ENCODE measurements at places on chromosomes 7 and 10.
A peak's percentile ranks its signal among the peaks of the same experiment; 100 is the strongest.

- DNase-seq: no peak
Observed at GRCh38 chr10:88092973-88093372, 229.5 kb downstream of the PTEN start.

DNA sequence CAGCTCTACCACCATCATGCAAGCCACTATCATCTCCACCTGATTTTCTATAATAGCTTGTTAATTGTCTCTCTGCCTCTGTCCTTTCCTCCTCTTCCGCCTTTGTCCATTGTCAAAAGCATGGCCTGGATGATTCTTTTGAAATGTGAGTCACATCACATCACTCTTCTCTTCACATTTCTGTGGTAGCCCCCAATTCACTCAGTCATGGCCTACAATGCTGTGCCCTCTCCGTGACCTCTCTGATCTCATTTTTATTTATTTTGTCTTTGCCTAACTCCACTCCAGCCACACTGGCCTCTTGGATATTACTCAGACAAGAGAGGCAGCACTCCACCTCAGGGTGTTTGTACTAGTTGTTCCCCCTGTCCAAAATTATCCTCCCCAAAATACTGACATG lies 4.9 kb upstream of the ABCB4 start:
- no peak for DNase-seq

DNA sequence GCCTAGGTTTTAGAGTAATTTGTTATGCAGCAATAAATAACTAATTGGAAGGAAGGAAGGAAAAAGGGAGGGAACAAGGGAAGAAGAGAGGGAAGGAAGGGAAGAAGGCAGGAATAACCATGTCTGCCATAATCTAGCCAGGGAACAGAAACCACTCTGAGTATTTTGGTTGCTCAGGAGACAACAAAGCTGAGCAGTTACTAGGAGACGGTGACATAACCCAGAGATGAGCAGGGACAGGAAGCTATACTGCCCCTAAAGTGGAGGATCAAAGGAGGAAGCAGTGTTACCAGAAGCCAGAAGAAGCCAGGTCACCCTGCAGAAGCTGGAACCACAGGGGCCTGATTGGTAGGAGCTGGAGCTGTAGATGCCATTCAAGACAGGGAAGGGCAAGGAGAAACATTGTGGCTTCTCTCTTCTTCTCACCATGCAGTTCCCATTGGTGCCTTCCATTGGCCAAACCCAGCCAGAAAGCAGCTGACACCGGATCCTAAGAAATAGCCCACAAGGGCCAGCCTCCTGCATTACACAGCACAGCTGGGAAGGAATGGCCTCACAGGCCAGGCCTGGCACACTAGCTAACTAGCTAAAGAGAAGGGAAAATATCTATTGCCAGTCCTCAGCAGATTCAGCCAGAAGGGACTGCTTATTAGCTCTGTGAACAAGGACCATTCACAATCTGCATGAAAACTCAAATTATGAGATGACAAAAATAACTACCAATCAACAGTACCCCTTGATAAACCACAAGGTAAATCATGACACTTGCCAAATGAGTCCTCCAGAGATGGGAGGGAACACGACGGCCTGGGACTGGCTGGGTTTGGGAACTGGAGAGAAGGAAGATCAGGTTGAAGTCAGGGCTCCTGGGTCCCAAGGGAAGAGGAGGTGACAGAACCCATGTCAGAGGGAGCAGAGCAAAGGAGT lies 184.5 kb upstream of the NFE2L3 start:
- peak; percentile 19 for DNase-seq

DNA sequence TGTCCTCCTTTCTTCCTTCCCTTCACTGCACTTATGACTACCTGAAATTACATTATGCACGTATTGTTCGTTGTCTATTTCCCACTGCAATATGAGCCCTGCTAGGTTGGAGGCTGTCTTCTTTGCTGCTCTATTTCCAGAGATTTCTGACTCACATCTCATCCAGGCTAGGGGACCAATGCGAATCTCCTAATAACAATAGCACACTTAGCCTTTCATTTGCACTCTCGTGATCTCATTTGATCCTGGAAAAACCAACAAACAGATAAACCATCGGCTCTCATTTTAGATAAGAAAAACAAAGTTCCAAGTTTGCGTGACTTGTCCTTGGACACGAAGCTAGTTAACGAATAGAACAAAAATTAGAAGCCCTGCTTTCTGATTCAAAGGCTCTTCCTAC lies 1.4 kb downstream of the ZNF438 start:
- no peak for DNase-seq

DNA sequence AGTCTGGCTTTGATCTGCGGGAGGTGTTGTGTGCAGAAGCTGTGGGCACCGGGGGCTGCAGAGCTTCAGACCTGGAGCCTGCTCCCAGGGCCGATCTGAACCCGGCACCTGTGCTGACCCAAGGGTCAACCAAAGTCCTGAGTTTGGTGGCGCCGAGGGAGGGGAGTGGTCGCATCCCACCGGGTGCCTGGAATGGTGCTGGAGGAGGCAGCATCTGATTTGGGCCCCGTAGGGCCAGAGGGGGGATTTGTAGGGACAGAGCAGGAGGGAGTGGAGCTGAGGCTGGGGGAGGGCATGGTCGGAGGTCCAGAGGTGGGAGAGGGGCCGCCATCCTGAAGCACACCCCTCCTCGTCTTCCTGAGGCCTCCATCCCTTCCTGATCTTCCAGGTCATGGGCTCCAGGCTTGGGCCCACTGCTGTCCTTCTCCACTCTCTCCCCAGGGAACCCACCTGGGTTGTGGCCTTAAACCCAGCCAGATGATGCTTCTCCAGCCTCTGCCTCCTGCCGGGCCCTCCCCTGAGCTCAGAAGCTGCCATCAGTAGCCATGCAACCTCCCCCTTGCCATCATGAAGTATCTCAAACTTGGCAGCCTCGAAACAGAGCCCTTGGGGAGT lies 112.9 kb downstream of the LHPP start:
- no peak for DNase-seq

GRCh38 chr10:17006631-17007417 lies 122.8 kb downstream of the CUBN start:
- no peak for DNase-seq

GRCh38 chr7:69934144-69934903 lies 336.0 kb downstream of the AUTS2 start:
- DNase-seq: no peak

GRCh38 chr7:1030444-1031070 lies 13.8 kb upstream of the GPR146 start:
- DNase-seq: no peak

- peak; percentile 70 for DNase-seq
Observed at GRCh38 chr10:133278577-133279265, 2.1 kb upstream of the ADAM8 start.

- no peak for DNase-seq
Observed at GRCh38 chr10:77448226-77448625, 189.4 kb downstream of the KCNMA1 start.

GRCh38 chr10:130459851-130460490 lies 323.8 kb downstream of the GLRX3 start:
- no peak for DNase-seq

- no peak for DNase-seq
Observed at GRCh38 chr7:123977081-123977480, 52.0 kb downstream of the SPAM1 start.

DNA sequence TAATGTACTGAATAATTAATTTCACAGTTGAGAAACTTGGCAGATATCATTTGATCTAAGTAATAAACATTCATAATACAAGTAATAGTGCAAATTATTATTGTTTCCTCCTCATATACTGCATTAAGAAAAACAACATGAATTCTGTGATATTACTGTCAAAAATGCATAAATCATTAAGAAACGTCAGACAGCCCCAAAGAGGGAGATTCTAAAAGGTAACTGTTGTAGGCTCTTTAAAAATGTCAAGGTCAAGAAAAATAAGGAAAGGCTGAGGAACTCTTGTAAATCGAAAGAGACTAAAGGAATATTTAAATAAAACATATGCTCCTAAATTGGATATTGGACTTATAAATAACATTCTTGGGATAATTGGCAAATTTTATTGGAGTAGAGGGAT lies 67.9 kb downstream of the CABCOCO1 start:
- no peak for DNase-seq

DNA sequence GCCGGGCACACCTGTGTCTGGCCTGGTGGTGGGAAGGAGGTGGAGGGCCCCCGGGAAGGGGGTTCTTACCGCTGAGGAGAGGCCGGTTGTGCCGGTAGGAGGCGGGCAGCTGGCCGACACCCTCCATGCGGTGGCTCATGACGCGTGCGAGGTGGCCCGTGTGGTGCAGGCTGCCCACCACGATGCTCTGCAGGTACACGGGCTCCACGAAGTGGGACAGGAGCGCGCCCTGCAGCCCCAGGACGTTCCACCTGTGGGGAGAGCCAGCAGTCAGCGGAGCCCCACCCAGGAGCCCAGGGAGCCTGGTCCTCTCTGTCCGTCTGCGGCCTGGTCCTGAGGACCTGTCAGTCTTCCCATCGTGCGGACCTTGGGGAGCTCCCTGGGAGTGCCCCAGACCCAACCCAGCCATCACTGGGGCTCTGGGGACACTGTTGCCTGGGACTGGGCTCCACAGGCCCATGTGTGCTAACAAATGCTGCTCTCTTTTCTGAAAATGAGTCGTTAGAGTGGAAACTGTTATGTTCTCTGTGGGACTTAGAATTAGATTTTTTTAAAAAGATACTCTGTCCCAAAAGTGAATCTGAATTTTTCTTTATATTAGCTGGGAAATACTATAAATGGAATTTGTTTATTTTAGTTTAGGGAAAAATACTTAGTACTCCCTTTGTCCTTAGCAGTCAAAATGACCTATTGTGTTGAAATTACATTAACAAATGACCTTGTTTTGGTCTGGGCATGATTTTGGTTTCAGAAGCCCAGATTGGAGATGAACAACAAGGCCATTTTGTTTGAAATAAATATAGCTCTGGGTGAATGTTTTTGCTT lies 143.9 kb downstream of the WDR37 start:
- DNase-seq: peak; percentile 9

- DNase-seq: no peak
Observed at GRCh38 chr10:96665306-96665705, 55.0 kb downstream of the PIK3AP1 start.

DNA sequence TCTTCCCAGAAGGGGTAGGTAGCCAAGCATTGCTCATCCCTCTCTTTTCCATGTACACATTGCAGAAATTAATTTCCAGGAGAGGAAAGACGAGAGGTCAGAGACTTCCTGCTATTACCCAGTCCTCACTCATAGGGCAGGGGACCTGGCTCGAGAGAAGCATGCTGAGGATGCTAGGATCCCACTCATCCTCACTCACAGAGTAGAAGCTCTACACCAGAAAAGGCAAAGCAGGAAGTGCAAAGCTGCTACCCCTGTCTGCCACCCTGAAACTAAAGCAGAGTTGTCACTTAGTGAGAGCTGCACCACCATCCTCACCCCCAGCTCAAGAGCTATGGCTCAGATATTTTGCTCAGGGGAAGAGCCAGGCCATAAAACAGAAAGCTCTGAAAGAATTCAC lies 9.9 kb downstream of the OR9A2 start:
- no peak for DNase-seq

DNA sequence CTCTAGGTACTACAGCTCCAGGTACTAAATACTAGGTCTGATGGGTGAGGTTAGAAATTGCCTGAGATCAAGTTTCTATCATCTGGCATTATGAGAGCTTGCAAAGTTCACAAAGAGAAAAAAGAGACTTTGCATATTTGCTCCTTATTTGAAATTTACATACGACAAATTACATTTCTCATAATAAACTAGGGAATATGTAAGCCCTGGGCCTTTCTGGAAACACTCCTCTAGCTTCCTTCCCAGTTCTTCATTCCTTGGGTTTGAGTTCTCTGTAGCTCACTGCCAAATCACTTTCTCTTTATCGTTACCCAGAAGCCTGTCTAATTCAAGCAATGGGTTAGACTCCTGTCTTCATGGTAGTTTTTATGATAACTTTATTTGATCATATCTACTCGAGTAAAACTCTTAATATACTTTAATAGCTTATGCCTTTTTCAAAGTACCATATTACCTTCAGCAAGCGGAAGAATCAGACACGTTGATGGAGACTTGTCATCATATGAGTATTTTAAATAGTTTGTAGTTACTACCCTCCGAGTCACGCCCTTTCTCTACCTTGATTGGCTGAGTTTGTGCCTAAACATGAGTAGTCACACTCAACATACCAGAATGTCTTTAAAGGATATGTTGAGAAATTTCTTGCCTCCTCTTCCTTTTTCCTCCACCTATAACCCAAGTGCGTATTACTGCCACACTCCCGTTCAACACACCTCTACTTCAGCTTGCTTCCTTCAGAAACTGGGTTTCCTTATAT lies 150.5 kb downstream of the DKK1 start:
- no peak for DNase-seq

GRCh38 chr10:128528167-128528566 lies 401.9 kb upstream of the MKI67 start:
- no peak for DNase-seq

GRCh38 chr10:27620430-27621397 lies 116.6 kb downstream of the RAB18 start:
- no peak for DNase-seq

DNA sequence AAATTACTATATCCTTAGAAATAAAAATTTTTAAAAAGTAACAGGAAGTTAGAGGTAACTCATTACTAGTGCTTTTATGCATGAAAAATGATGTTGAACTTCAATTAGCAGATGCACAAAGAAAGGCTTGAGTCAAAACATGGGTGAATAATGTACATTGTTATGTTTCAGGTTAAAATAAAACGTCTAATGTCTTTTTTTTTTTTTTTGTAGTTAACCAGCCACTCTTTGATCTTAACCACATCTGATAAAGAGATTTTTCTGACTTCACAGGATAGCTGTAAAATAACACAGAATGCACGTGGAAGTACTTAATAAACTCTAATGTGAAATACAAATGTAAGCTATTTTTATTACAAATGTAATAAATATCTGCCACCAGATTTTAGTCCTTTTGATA lies 61.7 kb downstream of the GSAP start:
- no peak for DNase-seq

DNA sequence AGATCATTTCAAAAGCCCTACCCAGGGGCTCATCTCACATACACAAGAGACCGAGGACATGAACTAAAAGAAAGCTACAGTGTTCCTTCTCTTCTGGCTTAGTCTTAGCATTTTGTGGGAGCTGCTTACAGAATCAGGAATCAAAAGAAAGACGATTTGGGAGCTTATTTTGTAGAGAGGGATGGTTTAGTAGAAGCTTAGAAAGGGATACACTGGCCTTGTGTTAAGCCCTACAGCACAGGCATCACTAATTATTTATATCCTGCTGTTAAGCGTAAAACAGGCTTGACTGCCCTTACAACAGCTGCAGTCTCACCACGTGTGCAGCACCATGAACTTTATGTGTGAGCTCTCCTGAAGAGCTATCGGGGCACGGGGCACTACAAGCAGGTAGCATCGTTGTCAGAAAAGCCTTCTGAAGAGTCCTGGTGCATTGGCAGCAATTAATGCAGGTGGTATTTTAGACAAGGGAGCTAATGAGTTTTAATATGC lies 798.3 kb downstream of the NXPH1 start:
- DNase-seq: no peak

GRCh38 chr10:80275135-80275498 lies 14.3 kb downstream of the MAT1A start:
- no peak for DNase-seq

DNA sequence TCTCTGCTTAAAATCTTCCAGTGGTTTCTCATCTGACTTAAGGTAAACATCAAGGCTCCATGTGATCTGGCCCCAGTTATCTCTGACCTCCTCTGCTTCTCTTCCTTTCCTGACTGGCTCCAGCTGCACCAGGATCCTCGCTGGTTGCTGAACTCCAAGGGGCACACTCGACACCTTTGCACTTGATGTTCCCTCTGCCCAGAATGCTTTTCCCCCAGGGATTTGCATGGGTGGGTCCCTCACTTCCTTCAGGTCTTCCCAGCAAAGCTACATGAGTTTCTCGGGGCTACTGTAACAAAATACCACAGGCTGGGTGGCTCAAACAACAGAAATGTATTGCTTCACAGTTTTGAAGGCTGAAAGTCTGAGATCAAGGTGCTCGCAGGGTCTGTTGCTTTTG lies 166.0 kb upstream of the CDCA7L start:
- DNase-seq: no peak

All from activated T-cell treated with anti-CD3 and anti-CD28 coated beads, Interleukin-2, amount 50 U/mL, for 48 hours (primary cell).